ENCODE measurements at places on chromosomes 7 and 10.

DNA sequence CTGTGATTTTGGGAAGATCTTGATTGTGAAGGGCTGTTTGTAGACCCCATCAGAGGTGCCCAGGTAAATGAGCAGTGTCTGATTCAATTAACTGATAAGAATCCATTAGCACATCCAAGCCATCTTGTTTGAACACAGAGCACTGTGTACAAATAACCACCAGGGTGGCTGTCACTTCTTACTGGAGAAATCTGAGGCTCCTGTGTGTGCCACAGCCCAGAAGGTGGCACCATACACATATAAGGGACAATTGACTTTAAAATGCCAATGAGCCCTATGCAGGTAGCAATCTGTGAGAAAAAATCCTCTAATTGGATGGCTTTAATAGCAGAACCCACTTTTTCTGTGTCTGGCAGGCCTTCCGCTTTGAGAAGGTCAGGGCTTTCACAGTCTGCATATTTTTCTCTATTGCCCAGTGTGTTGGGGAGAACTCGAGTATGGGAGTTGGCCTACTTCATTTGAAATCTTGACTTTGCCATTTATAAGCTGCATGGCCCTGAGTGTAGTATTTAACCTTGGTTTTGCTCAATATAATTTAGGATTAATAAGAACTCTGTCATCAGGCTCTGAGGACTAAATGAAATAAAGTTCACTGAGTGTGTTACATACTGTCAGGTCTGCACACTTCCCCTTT is 517.4 kb downstream of the CCSER2 start:
- DNase-seq, result no peak

DNA sequence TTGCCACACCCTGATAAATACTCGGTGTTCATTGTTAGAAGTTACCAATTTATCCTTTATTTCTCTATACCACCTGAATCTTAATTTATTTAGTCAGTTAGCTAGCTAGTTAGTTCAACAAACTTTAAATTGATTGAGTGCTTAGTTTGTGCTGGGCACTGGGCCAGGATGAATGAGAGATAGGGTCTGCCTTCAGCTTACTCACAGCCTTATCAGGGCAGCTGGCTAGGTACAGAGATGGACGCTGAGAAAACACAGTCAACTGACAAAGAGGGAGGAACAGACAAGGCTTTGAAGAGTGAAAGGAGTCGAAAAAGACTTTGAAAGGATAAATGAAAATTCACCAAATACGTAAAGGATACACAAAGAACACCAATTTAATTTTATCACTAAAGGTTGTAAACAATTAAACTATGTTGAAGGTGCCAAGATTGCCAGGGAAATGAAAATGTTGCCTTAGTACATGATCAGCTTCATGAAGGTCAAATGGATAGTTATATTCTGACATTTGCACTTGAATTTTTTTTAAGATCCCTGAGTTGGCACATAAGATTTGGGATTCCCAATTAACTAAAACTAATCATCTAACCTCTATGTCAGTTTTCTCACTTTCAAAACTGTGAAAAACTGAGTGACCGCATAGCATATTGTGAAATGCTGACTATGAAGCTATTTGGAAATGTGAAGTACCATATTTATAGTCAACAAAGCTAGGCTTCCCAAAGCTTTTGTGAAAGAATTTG is 2.1 kb downstream of the CAV2 start:
- DNase-seq, result no peak

DNA sequence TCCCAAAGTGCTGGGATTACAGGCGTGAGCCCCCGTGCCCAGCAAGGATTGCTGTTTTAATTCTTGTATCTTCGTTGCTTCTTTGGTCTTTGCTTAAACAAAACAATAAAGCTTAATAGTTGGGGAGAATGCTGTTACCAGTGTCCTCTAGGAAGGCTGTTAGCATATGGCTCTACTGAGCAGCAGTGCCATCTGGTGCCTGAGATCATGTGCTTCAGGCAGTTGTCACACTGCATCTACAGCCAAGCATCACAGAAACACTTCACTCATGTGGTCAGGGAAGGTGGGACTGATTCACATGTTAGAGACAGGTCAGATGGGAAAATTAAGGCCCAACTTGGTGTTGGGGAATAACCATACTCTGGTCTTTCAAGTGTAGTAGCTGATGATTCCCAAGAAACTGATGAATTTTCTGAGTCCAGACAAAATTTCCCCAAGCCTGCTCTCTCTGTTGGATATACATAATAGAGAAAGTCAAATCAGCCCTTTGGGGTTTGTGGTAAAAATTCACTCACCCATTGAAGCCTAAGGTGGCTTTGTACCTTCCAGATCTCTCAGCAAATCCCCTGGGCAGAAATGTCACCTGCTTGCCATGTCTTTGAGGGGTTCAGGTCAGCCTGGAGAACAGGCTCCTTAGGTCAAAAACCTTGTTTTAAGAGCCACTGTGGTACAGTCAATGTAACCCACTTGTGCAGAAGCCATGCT is 28.4 kb downstream of the UBE2D4 start:
- DNase-seq, result peak; percentile 29

GRCh38 chr10:62980687-62981086 is 152.4 kb upstream of the NRBF2 start:
- DNase-seq, result no peak

DNA sequence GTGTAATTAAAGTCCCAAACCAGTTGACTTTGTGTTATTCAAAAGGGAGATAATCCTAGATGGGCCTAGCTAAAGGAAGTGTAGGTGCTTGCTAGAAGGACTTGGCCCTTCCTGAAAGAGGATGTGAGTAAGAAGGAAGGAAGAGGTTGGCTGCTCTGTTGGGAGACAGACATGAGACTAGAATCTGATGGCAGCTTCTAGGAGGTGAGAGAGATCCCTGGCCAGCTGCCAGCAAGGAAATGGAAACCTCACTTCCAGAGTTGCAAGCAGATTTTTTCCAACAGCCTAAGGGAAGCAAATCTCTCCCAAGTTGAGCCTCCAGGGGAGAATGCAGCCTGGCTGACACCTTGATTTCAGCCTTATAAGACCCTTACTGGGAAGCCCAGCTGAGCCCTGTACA is 368.4 kb upstream of the ZMIZ1 start:
- DNase-seq, result no peak

DNA sequence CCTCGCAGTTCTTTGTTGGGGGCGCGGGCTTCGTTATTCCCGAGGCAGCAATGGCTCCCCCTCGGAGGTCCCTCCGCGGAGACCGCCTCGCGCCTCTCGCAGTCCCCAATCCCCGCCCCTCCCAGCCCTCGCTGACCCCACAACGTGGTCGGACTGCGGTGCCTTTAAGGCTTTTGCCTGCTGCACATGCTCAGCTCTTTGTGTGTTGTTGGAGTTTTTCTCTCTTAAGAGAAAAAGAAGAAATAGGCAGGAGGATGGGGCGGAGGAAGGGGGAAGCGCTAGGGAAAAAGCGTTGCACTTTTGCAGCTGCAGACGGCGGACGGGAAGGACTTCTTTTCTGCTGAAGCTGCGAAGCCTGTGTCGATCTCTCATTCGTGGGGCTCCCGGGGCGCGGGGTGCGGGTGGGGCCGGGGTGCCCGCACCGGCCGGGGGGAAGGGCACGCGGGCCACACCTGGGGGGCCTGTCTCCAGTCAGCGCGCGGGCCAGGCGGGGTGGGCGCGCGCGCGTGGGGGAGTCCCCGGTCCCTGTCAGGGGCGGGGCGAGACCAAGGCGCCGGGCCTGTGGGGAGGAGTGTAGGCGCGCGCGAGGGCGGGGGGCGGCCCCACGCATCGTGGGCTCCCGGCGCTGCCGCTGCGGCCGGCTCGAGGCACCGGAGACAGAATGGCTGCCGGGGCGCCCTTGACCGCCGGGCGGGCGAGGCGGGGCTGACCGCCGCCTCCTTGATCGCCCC is 445 bp upstream of the ATRNL1 start:
- DNase-seq, result peak; percentile 15

- no peak for DNase-seq
These were observed 7.5 kb upstream of the CXCL12 start for GRCh38 chr10:44392420-44392819.

GRCh38 chr10:70295321-70295720 is 11.5 kb upstream of the NPFFR1 start:
- no peak for DNase-seq

GRCh38 chr10:70596860-70597809 is 5.4 kb downstream of the PRF1 start:
- no peak for DNase-seq

GRCh38 chr10:120456626-120457430 is at the start of gene PLPP4:
PLPP4 (plus strand) TSS chr10:120457227; CDS start chr10:120457306, 79 bp downstream.
- DNase-seq, result no peak

- DNase-seq, result peak; percentile 71
These were observed 15.4 kb upstream of the PCLO start for GRCh38 chr7:83178066-83178465.

GRCh38 chr7:106512217-106512616 is 148.7 kb downstream of the CCDC71L start:
- DNase-seq, result no peak

DNA sequence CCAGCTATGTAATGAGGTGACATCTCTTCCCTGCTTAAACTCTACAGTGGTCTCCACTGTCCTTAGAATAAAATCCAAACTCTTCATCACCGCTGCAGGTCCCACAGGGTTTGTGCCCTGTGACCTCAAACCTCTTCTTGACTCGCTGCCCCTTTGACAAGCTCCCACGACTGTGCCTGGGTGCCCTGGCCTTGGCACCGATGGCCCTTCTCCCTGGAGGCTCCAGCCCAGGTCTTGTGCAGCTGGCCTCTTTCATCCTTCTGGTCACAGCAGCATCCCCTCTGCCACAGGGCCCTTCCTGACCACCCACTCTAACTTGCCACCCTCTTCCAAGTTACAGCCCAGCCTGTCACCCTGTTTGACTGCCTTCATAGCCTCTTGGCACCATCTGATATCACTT is 108.2 kb downstream of the DLG5 start:
- DNase-seq, result no peak

DNA sequence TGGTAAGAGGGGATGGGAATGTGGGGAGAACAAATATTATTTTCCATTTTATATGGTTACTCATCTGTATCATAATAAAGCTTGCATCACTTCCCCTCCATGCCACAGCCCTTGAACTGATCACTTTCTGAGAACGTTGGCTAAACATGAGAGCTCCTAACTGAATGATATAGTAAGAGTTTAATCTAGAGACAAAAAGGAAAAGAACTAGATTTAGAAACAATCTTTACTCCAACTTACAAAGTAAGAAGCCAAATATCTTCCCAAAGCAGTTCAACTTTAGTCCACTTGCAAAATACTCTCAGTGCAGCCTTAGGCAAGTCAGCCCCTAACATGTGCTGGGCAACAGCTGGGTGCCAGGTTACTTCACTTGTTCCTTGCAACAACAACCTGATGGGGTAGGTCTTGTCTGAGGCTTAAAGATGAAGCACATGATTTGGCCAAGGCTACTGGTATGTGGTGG is 20.3 kb downstream of the SMURF1 start:
- DNase-seq, result no peak

- no peak for DNase-seq
These were observed 3.8 kb upstream of the CAV2 start for GRCh38 chr7:116495736-116496135.

- no peak for DNase-seq
These were observed 142.6 kb upstream of the TMEM196 start for GRCh38 chr7:19916046-19916445.

DNA sequence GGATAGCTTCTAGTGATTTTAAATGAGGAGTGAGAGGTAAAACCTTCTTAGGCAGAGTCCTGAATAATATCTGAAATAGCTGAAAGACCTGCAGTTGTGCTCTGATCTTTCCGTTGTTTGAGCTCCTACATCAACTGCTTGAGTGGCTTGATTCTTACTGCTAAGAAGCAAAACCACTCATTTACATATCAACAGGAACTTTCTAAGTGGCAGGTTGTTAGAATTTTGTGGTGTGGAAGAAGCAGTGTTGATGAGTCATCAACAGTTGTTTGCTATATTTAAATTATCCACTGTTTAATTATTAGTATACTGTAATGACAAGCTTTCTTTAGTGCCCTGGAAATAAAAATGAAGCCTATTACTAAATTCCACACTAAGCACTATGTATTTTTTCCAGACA is 689.5 kb downstream of the DNAJB9 start:
- DNase-seq, result peak; percentile 3

DNA sequence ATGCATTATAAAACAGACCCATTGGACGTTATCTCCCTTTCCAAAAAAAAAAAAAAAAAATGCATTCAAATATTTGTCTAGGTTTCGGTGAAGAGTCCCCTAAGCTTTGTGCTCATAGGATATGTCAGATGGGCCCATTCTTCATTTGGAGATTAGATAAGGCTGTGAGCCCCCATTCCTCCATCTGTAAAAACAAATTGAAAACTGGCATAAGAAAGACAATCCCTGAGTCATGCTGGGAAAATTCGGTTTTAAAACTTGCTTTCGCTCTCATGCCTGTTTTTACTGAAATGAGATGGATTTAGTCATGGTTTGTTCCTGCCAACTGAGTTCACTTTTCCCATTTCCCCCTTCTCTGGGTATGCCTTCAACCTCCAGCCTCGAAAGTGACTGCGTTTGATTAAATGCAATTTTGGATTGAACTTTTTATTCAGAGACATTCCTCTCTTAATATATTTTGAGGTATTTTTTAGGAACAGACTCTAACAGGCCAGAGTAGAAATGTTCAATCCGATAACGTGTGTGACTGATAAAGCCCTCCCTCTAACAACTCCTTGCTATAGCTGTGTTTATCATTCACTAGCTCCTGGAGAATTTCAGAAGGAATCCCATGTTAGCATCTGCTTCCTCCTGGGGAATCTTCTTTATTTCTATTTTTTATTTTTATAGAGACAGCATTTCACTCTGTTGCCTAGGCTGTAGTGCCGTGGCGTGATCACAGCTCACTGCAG is 190.9 kb upstream of the LYZL2 start:
- peak; percentile 79 for DNase-seq

- no peak for DNase-seq
These were observed 171.2 kb upstream of the TNRC18 start for GRCh38 chr7:5594616-5595544.

GRCh38 chr7:99124236-99124635 is 19.7 kb downstream of the SMURF1 start:
- DNase-seq, result no peak

- DNase-seq, result no peak
These were observed 47.7 kb upstream of the ATRNL1 start for GRCh38 chr10:115045499-115045898.

- no peak for DNase-seq
These were observed 348.7 kb upstream of the NFE2L3 start for GRCh38 chr7:25803117-25803887.

GRCh38 chr10:69224862-69225657 is 4.9 kb downstream of the HKDC1 start:
- DNase-seq, result peak; percentile 9

GRCh38 chr7:92478095-92478494 is 349 bp upstream of the ERVW-1 start:
- DNase-seq, result no peak

GRCh38 chr7:150974468-150975391 is 3.4 kb downstream of the KCNH2 start:
- DNase-seq, result no peak

DNA sequence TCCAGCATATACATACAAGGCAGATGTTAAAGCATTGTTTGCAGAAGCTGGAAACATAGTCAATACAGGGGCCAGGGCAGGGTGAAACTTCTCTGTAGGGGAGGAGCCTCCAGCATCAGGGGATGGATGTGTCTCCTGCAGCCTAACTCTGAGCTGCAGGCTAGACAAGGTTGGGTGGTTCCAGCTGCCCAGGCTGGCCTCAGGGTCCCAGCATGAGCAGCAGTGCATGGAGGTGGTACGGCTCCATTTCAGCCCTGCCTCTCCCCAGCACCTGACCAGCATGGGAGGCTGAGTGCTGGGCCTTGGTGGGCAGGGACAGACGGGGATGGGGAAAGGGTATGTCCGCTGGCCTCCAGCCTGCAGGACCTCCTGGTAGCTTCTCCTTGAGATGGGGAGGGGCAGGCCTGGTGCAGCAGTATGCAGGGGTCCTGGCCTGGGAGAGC is 7.4 kb upstream of the TBRG4 start:
- no peak for DNase-seq
